ENCODE measurements at places on chromosomes 2 and 18.

GRCh38 chr2:30194421-30194820 lies 36.9 kb upstream of the LBH start:
- DNase-seq: no peak

GRCh38 chr2:164205347-164205746 lies 415.9 kb downstream of the GRB14 start:
- no peak for DNase-seq

GRCh38 chr18:58813561-58814225 lies 51.0 kb upstream of the ZNF532 start:
- DNase-seq: no peak

GRCh38 chr18:57437402-57437765 lies 2.2 kb downstream of the ONECUT2 start:
- DNase-seq: no peak

DNA sequence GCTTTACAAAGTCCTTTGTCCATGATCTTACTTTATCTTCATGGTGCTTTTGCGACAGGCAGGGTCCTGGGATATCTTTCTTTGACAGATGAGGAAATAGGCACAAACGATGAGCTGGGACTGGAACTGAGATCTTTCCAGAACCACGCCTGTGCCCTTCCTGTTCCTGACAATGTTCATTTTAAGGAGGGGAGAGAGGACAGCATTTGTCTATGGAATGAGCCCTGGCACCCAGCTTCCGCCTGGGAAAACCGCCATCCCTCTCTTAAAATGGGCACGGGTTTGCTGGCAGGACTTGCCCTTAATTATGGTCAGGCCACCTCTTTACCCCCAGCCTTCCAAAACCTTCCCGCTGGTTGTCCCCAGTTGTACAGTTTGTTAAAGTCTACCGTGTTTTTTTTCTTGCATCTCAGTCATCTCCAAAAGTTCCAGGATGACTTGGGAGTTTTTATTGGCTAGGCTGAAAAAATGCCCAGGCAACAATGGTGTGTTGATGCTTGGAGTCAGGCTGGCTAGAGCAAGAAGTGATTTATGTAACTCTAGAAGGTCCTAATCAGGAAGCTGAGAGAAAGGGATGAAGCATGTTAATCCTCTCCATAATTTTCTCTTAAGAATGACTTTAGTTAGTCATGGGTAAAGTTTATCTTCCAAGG lies 264.9 kb upstream of the EPAS1 start:
- no peak for DNase-seq

- DNase-seq: no peak
These were observed 25.9 kb downstream of the SDC1 start for GRCh38 chr2:20198796-20199632.

DNA sequence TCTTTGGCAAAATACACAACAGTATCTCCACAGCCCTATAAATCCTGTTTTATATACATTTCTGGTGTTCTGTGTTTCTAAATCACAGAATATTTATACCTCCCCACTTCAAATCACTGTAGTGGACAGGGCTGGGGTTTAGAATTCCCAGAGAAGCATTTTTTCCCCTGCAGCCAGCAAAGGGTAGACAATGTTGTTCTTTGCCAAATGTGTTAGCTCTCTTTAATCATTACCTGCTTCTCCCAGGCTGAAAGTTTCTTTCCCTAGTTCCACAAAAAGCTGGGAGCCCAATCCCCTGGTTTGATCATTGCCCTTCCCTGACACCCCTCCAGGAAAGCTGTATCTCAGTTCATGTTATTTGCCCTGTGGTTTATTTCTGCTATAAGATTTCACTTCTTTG lies 520.0 kb upstream of the SPHKAP start:
- no peak for DNase-seq

- DNase-seq: no peak
These were observed 92.2 kb downstream of the STPG4 start for GRCh38 chr2:47062681-47063537.

DNA sequence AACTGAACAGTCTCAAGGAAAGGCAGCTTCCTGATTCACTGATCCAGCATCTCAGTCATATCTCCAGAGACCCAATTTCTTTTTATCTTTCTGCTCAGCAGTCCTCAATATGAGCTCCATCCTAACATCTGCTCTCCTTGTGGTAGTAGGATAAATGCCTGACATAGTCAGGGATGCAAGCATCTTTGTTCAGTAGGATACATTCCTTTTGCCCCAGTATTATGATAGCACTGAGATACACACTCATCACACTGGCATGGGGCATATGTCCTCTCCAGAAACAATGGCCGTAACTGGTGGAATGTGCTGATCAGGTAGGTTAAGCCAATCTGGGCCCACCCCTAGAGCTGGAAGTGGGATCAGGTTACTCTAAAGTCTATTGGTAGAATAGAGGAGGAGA lies 207.2 kb downstream of the ETAA1 start:
- DNase-seq: no peak

DNA sequence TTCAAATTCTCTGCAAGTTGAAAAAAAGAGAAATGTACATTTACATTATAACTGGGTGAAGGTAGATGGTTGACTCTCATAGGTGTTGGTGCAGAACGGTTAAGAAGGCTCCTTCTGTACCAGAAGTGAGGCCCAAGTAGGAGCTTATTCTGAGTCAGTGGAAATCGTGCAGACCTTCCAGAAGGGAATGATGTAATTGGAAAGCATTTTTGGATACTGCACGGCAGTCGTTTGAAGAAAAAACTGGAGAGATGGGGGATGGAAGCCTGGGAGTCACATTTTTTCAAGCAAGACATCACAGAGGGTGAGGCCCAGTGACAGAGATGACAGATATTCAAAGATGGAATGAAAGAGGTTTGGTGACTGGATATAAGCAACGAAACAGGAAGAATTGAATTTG lies 39.4 kb downstream of the HRH4 start:
- DNase-seq: no peak

DNA sequence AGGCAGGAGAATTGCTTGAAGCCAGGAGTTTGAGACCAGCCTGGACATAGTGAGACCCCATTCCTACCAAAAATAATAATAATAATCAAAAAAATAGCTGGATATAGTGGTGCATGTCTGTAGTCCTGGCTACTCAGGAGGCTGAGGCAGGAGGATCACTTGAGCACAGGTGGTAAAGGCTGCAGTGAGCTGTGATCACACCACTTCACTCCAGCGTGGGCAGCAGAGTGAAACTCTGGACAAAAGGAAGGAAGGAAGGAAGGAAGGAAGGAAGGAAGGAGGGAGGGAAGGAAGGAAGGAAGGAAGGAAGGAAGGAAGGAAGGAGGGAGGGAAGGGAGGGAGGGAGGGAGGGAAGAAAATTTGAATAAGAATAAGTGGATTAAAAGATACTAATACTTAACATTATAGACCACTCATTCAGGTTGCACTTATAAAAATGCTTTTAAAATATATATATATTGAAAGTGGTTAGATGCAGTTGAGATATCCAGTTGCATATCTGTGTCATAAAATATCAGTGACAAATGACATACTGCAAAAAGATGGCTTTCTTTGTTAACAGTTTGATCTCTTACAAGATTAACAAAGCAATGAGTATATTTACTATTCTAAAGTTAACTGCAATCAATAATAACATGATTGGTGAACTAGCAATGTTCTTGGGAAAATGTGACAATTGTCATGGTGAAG lies 702.4 kb downstream of the CPS1 start:
- DNase-seq: no peak

Measured in activated naive CD8-positive, alpha-beta T cell treated with anti-CD3 and anti-CD28 coated beads for 36 hours (primary cell).